Activated CD8-positive, alpha-beta T cell treated with anti-CD3 and anti-CD28 coated beads for 36 hours (primary cell): ENCODE measurements at places on chromosomes 6 and 20. TPM values are rescaled to one million over a fixed set of nuclear protein-coding genes. Genes with fewer than 3 reads are reported as not detected.

- H3K27me3 ChIP-seq, result peaks cover 3% of the 10 kb centered on the region
- DNase-seq, result no peak
- H3K36me3 ChIP-seq, result no peaks in the 10 kb centered on the region
- no peak overlapping the region for H3K27ac ChIP-seq
- H3K4me1 ChIP-seq, result no peaks in the 10 kb centered on the region
- H3K4me3 ChIP-seq, result no peak overlapping the region
Measured at GRCh38 chr20:22999756-23000155, 35.4 kb upstream of the SSTR4 start.

GRCh38 chr20:43750774-43751166, 24.0 kb upstream of the GTSF1L start:
- peaks cover 42% of the 10 kb centered on the region for H3K4me1 ChIP-seq
- H3K27me3 ChIP-seq, result peaks cover 11% of the 10 kb centered on the region
- peak overlapping the region; percentile 95 for H3K27ac ChIP-seq
- H3K36me3 ChIP-seq, result peaks cover 4% of the 10 kb centered on the region
- peak overlapping the region; percentile 4 for H3K4me3 ChIP-seq

- H3K27ac ChIP-seq, result no peak overlapping the region
- H3K27me3 ChIP-seq, result no peaks in the 10 kb centered on the region
- H3K4me3 ChIP-seq, result no peak overlapping the region
- DNase-seq, result no peak
- peaks cover 2% of the 10 kb centered on the region for H3K36me3 ChIP-seq
- H3K4me1 ChIP-seq, result peaks cover 2% of the 10 kb centered on the region
Measured at GRCh38 chr6:42257063-42257462, 39.4 kb upstream of the MRPS10 start.

The UTRN gene
- 58.5 TPM for total RNA-seq

The BEND6 gene
- total RNA-seq, result not detected
